Activated CD8-positive, alpha-beta memory T cell treated with anti-CD3 and anti-CD28 coated beads for 48 hours (primary cell): ENCODE measurements at places on chromosomes 11 and 22.

DNA sequence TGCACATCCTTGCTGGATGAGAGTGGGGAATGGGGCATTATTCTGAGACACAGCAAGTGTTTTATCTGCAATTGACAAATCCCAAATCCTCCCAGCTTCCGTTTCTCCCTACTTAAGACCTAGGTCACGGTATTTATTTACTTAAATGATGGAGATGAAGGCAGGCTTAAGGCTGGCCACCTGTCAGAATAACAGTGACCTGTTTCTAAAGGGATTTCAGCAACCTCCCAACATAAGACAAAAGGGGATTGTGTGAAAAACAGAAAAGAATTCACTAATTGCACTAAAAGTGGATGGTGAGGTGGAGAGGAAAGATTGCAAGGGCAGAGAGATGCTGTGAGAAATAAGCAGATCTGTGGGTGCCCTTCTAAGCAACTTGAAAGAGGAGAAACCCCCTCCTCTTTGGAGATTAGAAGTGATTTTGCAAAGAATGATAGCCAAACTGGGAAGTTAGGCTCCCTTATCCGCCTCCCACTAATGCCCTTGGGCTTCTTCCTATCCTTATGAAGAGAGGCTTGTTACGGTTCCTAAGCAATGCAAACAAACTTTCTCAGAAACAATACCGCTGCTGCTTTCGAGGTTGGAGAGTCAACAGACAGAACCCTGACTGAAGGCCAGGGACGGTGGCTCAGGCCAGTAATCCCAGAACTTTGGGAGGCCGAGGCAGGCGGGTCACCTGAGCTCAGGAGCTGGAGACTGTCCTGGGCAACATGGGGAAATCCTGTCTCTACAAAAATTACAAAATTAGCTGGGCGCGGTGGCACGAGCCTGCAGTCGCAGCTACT lies 84.3 kb downstream of the ARL14EP start:
- no peak for DNase-seq

DNA sequence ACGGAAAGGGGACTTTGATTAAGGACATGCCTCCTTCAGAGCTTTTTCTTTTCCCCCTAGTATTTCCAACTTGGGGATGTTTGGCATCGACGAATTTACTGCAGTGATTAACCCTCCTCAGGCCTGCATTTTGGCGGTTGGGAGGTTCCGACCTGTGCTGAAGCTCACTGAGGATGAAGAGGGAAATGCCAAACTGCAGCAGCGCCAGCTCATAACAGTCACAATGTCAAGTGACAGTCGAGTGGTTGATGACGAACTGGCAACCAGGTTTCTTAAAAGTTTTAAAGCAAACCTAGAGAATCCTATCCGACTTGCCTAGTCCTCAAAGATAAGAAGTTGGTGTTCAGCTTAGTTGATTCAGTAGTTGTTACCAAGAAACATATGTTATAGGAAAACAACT lies 78.4 kb downstream of the PDHX start:
- no peak for DNase-seq

DNA sequence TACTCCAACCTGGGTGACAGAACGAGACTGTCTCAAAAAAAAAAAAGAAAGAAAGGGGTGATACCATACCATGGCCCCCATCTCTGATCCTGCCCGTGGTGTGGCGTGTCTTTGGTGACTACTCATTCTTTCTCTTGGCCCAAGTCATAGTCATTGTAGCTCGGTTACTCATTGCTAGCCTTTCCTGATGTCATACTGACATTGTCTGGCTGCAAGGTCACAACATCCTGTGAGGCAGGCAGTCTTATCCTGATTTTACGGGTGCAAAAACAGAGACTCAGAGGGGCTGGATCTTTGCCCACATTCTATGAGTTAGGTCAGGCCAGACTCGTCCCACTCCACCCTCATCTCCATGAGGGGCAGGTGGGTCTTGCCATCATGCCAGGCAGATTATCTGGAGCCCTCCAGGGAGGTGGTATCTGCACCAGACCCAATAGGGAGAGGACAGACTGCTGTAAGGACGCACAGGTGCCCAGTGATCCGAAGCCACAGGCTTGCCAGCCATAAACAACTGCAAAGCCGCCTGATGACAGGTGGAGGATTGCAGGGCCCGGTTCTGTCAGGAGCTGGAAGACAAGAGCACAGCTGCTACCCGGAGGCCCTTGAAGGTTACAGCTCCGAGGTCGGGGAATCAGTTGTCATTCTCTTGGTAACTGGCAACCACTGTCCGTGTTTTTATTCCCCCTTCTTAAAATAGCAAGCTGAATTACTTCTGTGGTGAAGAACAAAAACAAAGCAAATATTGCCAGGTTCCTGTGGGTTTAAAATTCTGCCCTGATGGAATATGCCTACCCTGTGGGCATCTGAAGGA lies 13.8 kb downstream of the TOM1 start:
- no peak for DNase-seq

- DNase-seq: no peak
Measured at GRCh38 chr11:117427356-117427874, 99.8 kb downstream of the CEP164 start.

DNA sequence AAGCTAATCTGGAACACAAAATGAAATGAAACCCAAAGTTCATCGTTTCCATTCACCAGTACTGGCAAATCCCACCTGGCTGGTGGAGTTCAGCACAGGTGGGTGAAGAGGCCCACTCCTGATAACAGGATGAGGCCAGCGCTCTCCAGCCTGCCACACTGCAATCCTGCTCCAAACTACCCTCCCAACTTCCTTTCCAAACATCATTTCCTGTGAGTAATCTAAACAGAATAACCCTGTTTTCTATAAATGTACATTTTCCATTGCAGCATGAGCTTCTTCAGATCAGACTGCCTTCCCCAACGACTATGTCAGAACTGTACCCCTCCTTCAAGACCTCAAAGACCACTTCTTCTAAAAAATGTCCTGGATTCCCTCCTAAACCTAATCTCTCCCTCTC lies 15.9 kb upstream of the NFRKB start:
- no peak for DNase-seq

- no peak for DNase-seq
Measured at GRCh38 chr11:125211191-125211947, 46.8 kb downstream of the PKNOX2 start.

- no peak for DNase-seq
Measured at GRCh38 chr11:92211576-92212167, 12.9 kb upstream of the FAT3 start.

DNA sequence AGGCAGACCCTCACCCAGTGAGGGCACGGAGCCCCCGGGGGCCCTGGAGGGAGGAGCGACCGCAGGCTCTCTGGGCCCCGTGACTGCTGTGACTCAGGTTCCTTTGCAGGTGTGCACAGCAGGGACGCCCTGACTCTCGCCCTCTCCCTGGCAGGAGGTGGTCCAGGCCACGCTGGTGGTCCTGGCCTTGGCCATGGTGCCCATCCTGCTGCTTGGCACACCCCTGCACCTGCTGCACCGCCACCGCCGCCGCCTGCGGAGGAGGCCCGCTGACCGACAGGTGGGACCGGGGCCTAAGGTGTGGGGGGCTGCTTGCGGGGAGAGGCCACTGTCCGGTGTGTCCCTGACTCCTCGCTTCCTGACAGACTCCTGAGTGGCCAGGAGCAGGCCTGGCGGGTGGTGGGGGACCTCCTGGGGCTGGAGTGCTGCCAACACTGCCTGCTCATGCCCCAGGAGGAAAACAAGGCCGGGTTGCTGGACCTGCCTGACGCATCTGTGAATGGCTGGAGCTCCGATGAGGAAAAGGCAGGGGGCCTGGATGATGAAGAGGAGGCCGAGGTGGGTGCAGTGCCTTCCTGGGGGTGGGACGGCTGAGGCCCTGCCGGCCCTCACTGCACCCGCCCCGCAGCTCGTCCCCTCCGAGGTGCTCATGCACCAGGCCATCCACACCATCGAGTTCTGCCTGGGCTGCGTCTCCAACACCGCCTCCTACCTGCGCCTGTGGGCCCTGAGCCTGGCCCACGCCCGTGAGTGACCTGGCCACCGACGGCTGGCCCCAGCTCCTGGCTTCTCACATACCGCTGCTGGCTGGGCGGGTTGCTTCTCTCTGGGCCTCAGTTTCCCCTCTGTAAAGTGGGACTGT lies 10.9 kb downstream of the TCIRG1 start:
- DNase-seq: no peak
